ENCODE measurements at places on chromosomes 11 and 22.

GRCh38 chr11:126098204-126098769 is 35.6 kb upstream of the CDON start:
- no peak for DNase-seq

DNA sequence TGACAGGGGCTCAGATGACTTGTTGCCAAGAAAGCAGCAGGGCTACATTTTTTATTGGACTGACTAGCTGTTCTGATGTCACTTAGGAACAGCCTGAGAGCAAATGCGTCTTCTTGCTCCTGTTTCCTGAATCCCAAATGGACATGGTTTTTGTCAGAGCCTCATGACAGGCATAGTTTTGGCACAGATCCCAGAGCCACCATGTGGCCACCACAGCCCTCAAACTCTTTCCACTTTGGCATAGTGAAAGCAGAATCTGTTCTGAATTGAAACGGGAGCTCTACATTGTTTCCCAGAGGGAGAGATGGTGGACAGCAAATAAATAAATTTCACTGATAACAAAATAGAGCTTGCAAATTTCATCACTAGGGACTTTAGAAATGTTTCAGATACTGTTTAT is 222.2 kb downstream of the C11orf87 start:
- no peak for DNase-seq

DNA sequence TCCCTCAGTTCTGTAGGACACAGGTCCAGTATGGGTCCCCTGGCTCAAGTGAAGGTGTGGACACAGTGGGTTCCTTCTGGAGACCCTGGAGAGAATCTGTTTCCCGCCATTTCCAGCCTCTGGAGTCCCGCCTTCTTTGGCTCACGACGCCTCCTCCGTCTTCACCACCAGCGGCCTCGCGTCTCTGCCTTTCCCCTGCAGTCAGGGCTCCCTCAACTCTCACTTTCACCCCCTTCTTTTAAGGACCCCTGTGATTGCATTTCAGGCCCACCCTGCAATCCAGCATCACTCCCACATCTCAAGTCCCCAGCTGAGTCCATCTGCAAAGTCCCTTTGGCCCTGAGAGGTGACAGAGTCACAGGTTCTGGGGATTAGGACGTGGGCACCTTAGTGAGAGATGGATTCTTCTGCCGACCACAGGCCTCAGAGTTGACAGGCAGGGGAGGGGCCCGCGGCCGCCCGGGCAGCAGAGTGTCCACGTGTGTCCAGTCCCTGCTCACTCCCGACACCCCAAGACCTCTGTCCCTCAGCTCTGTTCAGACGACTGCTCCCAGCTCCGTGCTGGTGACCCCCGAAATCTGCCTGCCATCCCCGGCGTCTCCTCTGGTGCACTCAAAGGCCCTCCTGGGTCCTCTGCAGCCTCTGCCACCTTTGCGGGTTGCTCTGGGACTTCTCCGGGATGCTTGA is 36.9 kb upstream of the KRTAP5-7 start:
- no peak for DNase-seq

GRCh38 chr22:42892156-42892555 is 35.1 kb upstream of the ARFGAP3 start:
- no peak for DNase-seq

GRCh38 chr11:123069908-123070821 is 8.2 kb upstream of the HSPA8 start:
- no peak for DNase-seq
